Naive thymus-derived CD4-positive, alpha-beta T cell (primary cell): ENCODE measurements at places on chromosomes 1 and 21. TPM values are rescaled to one million over a fixed set of nuclear protein-coding genes. Genes with fewer than 3 reads are reported as not detected.

- no peaks in the 10 kb centered on the region for H3K36me3 ChIP-seq
- no peaks in the 10 kb centered on the region for H3K27me3 ChIP-seq
- no peak overlapping the region for H3K27ac ChIP-seq
- peaks cover 15% of the 10 kb centered on the region for H3K4me1 ChIP-seq
Observed at GRCh38 chr1:223708651-223709268, 3.6 kb upstream of the CAPN2 start.

DNA sequence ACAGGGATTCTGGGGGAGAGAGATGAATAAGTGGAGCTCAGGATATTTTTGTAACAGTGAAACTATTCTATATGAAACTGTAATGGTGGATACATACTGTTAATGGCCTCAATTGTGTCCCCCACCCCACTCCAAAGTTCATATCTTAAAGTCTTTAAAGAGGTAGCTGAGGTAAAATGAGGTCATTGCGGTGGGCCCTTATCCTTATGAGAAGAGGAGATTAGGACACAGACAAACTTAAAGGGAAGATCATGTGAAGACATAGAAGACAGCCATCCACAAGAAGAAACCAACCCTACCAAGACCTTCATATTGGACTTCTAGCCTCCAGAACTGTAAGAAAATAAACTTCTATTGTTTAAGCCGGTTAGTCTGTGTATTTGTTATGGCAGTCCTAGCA, 9.8 kb downstream of the TXNDC12 start:
- no peak for DNase-seq
- no peak overlapping the region for H3K4me3 ChIP-seq
- H3K4me1 ChIP-seq, result no peaks in the 10 kb centered on the region
- no peaks in the 10 kb centered on the region for H3K27me3 ChIP-seq
- no peak overlapping the region for H3K27ac ChIP-seq

DNA sequence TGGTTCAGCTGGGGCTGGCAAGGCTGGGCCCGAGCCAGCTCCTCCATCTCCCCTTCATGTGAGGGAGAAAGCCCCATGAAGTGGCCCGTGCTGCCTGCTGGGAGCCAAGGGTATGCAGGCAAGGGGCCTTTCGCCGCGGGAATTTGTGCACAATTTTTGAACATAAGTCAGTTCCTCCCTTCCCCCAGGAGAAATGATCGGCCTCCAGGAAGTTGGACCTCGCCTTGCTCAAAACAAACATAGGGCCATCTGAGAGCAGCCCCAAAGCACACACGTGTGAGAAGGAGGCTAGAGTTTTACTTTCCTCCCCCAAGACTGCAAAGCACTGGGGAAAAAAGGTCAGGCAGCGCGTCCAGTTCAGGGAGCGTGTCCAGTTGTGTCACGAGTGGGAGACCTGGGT, 64.7 kb downstream of the PRDM16 start:
- H3K4me1 ChIP-seq, result no peaks in the 10 kb centered on the region
- DNase-seq, result no peak
- H3K4me3 ChIP-seq, result no peak overlapping the region
- no peak overlapping the region for H3K27ac ChIP-seq

- no peaks in the 10 kb centered on the region for H3K27me3 ChIP-seq
- no peak overlapping the region for H3K27ac ChIP-seq
- H3K4me3 ChIP-seq, result no peak overlapping the region
- no peak for DNase-seq
- H3K4me1 ChIP-seq, result no peaks in the 10 kb centered on the region
Observed at GRCh38 chr1:162285149-162285561, 91.5 kb downstream of the SPATA46 start.

DNA sequence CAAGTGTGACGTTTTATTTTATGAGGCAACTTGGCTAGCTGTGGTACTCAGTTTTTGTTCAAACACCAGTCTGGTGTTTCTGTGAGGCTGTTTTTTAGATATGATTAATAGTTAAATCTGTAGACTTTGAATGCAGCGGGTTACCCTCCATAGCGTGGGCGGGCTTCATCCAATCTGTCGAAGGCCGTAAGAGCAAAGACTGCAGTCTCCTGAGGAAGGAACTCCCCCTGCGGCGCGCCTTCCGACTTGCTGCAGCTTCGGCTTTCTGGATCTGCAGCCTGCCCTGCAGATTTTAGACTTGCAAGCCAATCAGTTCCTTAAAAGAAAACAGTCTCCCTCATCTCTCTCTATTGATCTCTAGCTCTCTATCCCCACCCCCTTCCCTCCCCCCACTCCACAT, 4.2 kb upstream of the ZNF496 start:
- H3K4me3 ChIP-seq, result no peak overlapping the region
- H3K36me3 ChIP-seq, result no peaks in the 10 kb centered on the region
- H3K27ac ChIP-seq, result no peak overlapping the region
- H3K27me3 ChIP-seq, result no peaks in the 10 kb centered on the region
- no peak for DNase-seq

- DNase-seq, result no peak
- H3K27ac ChIP-seq, result no peak overlapping the region
- H3K4me3 ChIP-seq, result no peak overlapping the region
- no peaks in the 10 kb centered on the region for H3K27me3 ChIP-seq
- H3K36me3 ChIP-seq, result no peaks in the 10 kb centered on the region
- no peaks in the 10 kb centered on the region for H3K4me1 ChIP-seq
Observed at GRCh38 chr21:18960306-18960705, 556.7 kb upstream of the TMPRSS15 start.

GRCh38 chr1:36669262-36669661, 186.5 kb upstream of the CSF3R start:
- H3K4me1 ChIP-seq, result no peaks in the 10 kb centered on the region
- H3K27ac ChIP-seq, result no peak overlapping the region
- DNase-seq, result no peak
- H3K27me3 ChIP-seq, result no peaks in the 10 kb centered on the region
- H3K4me3 ChIP-seq, result no peak overlapping the region

DNA sequence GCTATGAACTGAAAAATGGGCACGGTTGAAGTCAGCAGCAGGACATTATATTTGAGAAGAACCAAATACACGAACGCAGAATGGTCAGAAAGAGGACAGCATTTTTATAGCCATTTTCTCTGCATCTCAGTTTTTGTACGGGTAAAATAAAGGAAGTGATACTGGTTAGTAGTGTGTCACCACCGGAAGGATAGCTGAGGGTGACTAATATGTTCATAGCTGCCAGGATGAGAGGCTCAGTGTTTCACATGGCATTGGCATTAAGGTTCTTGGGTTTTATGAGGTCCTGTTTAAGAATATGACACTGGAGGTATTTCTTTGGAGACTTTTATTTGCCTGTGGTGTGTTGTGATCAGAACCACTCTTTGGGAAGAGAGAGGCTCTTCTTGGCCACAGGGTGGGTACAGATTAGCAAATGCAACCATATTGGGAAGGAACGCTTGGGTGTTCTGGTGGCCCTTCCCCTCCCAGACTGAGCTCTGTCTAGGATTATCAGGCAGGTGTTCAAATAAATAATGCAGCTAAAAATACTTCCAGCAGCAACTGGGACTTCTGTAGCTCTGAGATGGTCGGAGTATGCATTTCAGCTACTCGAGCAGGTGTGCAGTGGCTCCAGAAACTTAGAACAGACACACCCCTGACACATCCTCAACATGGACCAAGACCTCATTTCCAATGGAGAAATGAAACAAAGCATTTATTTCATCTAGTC, 158.2 kb downstream of the PBX1 start:
- no peak for DNase-seq
- no peaks in the 10 kb centered on the region for H3K27me3 ChIP-seq
- no peak overlapping the region for H3K4me3 ChIP-seq
- H3K27ac ChIP-seq, result no peak overlapping the region

- no peak overlapping the region for H3K4me3 ChIP-seq
- DNase-seq, result no peak
- peaks cover 16% of the 10 kb centered on the region for H3K36me3 ChIP-seq
- no peaks in the 10 kb centered on the region for H3K27me3 ChIP-seq
Observed at GRCh38 chr1:161121834-161122233, 3.9 kb downstream of the NIT1 start.

DNA sequence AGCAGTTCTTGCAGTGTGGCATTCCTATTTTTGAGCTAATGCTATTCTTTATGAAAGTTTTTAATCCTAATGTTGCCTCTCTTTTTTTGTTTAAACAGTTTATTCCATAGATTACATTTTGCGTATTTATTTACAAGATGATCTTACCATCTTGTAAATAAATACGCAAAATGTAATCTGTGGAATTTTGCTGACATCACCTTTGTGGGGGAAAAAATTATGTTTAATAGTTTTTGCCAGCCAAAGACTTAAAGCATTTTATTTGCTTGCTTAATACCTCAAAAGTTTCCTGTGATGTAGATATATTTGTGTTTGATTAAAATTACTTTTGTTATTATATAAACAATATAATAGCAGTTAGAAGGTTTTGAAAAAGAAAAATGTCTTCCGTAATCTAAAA, 15.3 kb downstream of the CDC7 start:
- no peak for DNase-seq
- no peaks in the 10 kb centered on the region for H3K27me3 ChIP-seq
- H3K4me3 ChIP-seq, result no peak overlapping the region
- H3K36me3 ChIP-seq, result no peaks in the 10 kb centered on the region
- no peak overlapping the region for H3K27ac ChIP-seq
- no peaks in the 10 kb centered on the region for H3K4me1 ChIP-seq

GRCh38 chr1:3777078-3777547, 4.6 kb downstream of the SMIM1 start:
- H3K27me3 ChIP-seq, result no peaks in the 10 kb centered on the region
- DNase-seq, result no peak
- peaks cover 40% of the 10 kb centered on the region for H3K36me3 ChIP-seq
- no peaks in the 10 kb centered on the region for H3K4me1 ChIP-seq

DNA sequence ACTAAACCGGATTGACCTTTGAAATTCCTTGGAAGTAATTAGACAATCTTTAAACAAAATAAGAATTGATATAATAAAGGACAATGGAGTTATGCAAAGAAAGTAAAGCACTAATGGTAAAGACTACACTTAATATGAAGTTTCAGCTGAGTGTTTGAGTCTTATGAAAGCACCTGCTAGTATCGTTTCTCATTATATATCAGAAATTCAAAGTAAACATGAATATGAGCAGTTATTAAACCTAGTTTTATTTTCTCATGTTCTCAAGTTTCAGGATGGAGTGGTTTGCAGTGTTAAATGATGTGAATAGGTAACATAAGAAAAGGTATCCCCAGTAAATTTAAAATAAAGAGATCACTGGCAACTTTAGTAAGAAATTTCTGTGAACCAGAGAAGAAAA, 188.6 kb downstream of the ZP4 start:
- no peak overlapping the region for H3K4me3 ChIP-seq
- DNase-seq, result no peak
- H3K36me3 ChIP-seq, result no peaks in the 10 kb centered on the region

GRCh38 chr1:103109311-103109920, 1.1 kb upstream of the COL11A1 start:
- H3K36me3 ChIP-seq, result no peaks in the 10 kb centered on the region
- H3K27ac ChIP-seq, result no peak overlapping the region
- no peak for DNase-seq
- H3K4me1 ChIP-seq, result no peaks in the 10 kb centered on the region
- no peak overlapping the region for H3K4me3 ChIP-seq

DNA sequence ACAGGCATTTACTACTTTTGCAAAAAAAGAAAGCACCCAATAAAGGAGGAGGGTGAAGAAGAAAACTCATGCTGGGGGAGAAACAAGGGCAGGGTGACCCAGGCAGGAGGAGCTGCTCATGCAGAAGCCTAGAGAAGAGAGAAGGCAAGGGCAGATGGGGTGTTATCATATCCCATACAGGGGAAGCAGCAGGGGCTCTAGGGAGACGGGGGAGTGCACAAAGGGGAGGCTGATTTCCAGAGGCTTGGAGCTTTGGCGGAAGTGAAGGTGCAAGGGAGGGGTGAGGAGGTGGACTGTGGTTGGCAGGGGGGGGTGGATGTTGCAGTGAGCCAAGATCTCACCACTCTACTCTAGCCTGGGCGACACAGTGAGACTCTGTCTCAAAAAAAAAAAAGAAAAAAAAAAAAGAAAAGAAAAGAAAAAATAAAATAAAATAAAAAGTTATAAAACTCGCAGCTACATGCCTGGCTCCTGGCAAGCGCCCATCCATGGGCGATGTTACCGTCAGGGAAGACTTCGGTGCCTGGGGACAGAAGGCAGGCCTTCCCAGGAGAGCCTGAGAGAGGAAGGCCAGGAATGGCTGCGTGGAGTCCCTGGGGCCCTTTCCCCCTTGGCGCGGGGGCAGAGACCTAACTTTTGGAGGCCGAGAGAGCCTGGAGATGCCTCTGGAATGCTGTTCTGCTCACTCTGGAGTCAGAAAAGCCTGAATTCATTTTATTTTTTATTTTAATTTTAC, 3.3 kb upstream of the FCN3 start:
- DNase-seq, result no peak
- H3K27ac ChIP-seq, result no peak overlapping the region

- H3K4me3 ChIP-seq, result no peak overlapping the region
- DNase-seq, result no peak
- H3K4me1 ChIP-seq, result no peaks in the 10 kb centered on the region
- H3K36me3 ChIP-seq, result no peaks in the 10 kb centered on the region
Observed at GRCh38 chr1:168977618-168978017, 128.9 kb upstream of the ATP1B1 start.

DNA sequence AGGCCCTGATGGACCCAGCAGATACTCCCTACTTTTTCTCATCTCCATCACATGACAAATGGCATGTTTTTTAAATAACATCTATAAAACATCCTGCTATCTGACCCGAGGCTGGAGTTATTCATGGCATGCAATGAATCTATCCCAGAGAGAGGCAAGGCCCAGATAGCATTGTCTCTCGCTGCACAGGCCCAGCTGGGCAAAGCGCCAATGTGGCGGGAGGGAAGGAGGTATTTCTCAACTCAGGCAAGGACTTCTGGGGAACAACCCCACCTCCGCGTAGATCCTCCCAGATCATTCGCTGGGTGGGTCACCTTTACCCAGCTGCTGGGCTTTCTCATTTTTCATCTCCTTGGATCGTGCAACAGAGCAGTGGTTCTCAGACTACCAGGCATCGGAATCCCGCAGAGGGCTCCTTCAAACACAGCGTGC, 59.8 kb downstream of the ERG start:
- H3K27ac ChIP-seq, result no peak overlapping the region
- H3K36me3 ChIP-seq, result no peaks in the 10 kb centered on the region
- no peaks in the 10 kb centered on the region for H3K4me1 ChIP-seq
- no peak overlapping the region for H3K4me3 ChIP-seq
- H3K27me3 ChIP-seq, result no peaks in the 10 kb centered on the region
- no peak for DNase-seq

RSPH1 gene
- not detected in 2 replicates for total RNA-seq

ZNF683 gene
- total RNA-seq, result not detected

USF1 gene
- 91.7 TPM for total RNA-seq

PIGK gene
- 20.6 TPM for total RNA-seq

SPATA45 gene
- not detected in 2 replicates for total RNA-seq

IL22RA1 gene
- not detected for total RNA-seq

SPRR2G gene
- not detected for total RNA-seq
